ENCODE measurements at places on chromosomes 3 and 15. TPM values are rescaled to one million over a fixed set of nuclear protein-coding genes. Genes with fewer than 3 reads are reported as not detected.

The KLHL40 gene
- total RNA-seq: not detected

The LMAN1L gene
- total RNA-seq: not detected

The TMEM266 gene
- total RNA-seq: under 0.01 TPM

The ALG1L2 gene
- not detected for total RNA-seq

The IQCF5 gene
- total RNA-seq: not detected

The TERC gene
- 57.0 TPM for total RNA-seq

The NANOGP8 gene
- not detected for total RNA-seq

The KBTBD13 gene
- total RNA-seq: not detected

The MON1A gene
- total RNA-seq: 8.2 TPM

The MINAR1 gene
- 1.6 TPM for total RNA-seq

The CAMP gene
- not detected for total RNA-seq

The NPAP1 gene
- total RNA-seq: not detected

The MCTP2 gene
- total RNA-seq: 8.6 TPM

The THRB gene
- under 0.01 TPM for total RNA-seq

The FEZF2 gene
- not detected for total RNA-seq

The COLQ gene
- 0.18 TPM for total RNA-seq

The SLC24A5 gene
- total RNA-seq: not detected

The CHRM5 gene
- total RNA-seq: under 0.01 TPM

The KLHL24 gene
- total RNA-seq: 25.6 TPM

The EPHB3 gene
- 0.83 TPM for total RNA-seq

The ARHGEF26 gene
- total RNA-seq: 2.0 TPM

The PLCD1 gene
- 15.0 TPM for total RNA-seq

The STRIT1 gene
- not detected for total RNA-seq

The WDR93 gene
- total RNA-seq: not detected

The SPTSSB gene
- not detected for total RNA-seq

The SPINK8 gene
- total RNA-seq: not detected

The BTLA gene
- not detected for total RNA-seq

The FAM174B gene
- total RNA-seq: 0.56 TPM

The EIF2A gene
- 166 TPM for total RNA-seq

The ECE2 gene
- not detected for total RNA-seq

All from IMR-90 (cell line).